Activated CD8-positive, alpha-beta memory T cell treated with anti-CD3 and anti-CD28 coated beads, Interleukin-2, amount 10 ng/mL, durations not matched to agents 7 days and 5 days (primary cell): ENCODE measurements at places on chromosomes 7 and 10. TPM values are rescaled to one million over a fixed set of nuclear protein-coding genes. Genes with fewer than 3 reads are reported as not detected.

Gene BAMBI
- 1.0 TPM for total RNA-seq

Gene NOM1
- 35.0 TPM for total RNA-seq

Gene IFIT3
- 151 TPM for total RNA-seq

Gene CLEC2L
- total RNA-seq, result not detected

Gene GPR141
- total RNA-seq, result not detected

Gene GNG11
- total RNA-seq, result not detected

Gene SLC26A5
- not detected for total RNA-seq

Gene RASA4B
- total RNA-seq, result 16.7 TPM

Gene CABCOCO1
- not detected for total RNA-seq

Gene NKX1-2
- not detected for total RNA-seq

Gene BAIAP2L1
- 1.4 TPM for total RNA-seq

Gene C10orf67
- 0.07 TPM for total RNA-seq

Gene ZNF467
- not detected for total RNA-seq

Gene TMEM176A
- not detected for total RNA-seq

Gene MBL2
- not detected for total RNA-seq

Gene TUBB8
- not detected for total RNA-seq

Gene AEBP1
- total RNA-seq, result 4.0 TPM

Gene INHBA
- total RNA-seq, result not detected

Gene FAM170B
- total RNA-seq, result not detected

Gene AMPH
- not detected for total RNA-seq

Gene NPY
- total RNA-seq, result not detected

Gene PAPOLB
- 0.06 TPM for total RNA-seq

Gene AGR2
- not detected for total RNA-seq

Gene PRTFDC1
- 1.6 TPM for total RNA-seq

Gene TBXAS1
- 3.9 TPM for total RNA-seq

Gene HOXA10
- total RNA-seq, result not detected

Gene MRPS33
- total RNA-seq, result 70.8 TPM

Gene GIMAP6
- 65.0 TPM for total RNA-seq
